ENCODE measurements at places on chromosomes 3 and 15.

GRCh38 chr3:151675858-151676615 is 57.7 kb upstream of the AADACL2 start:
- no peak for DNase-seq

- DNase-seq = peak; percentile 21
Observed at GRCh38 chr3:169812332-169813235, at the start of the genes LRRC34 and LRRIQ4. Gene LRRC34, minus strand, starts transcription at chr3:169812904. Its CDS starts 356 bp downstream, at chr3:169812548. Gene LRRIQ4, plus strand, starts transcription at chr3:169812870. Its CDS starts 9,052 bp downstream, at chr3:169821922.

GRCh38 chr15:98442901-98443300 is 205.4 kb upstream of the IGF1R start:
- no peak for DNase-seq

DNA sequence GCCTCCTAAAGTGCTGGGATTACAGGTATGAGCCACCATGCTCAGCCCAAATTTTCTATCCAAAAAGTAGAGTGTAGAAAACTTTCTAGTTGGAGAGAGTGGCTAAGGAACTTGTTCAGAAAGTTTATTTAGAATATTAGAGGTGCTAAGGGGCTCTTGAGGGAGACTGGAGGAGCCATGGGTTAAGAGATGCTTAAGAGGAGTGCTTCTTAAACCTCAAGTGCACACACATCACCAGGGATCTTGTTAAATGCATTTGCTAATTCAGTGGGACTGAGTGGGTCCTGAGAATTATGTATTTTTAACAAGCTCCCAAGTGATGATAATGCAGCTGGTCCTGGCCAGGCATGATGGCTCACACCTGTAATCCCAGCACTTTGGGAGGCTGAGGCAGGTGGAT is 29.7 kb upstream of the SLMAP start:
- DNase-seq = no peak

GRCh38 chr3:123783050-123783689 is 101.0 kb downstream of the MYLK start:
- no peak for DNase-seq

GRCh38 chr3:106030627-106030963 is 161.8 kb upstream of the CBLB start:
- no peak for DNase-seq

DNA sequence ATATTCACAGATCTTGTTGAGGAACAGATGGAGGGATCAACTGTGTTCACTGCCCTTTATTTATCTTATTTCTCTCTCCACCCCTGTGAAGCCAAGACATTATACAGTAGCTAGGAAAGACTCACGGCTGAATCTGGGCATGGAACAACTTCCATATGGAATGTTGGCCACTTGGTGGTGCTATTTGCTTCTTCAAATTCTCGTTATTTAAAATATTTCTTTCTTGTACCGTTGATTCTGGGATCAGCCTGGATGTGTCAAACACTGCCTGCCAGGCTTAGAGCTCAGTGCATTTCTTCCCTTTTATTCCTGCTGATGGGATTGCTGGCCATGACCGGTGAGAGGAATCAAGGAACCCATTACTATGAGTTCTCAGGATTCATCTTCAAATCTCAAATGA is 17.5 kb upstream of the GASK1A start:
- no peak for DNase-seq

DNA sequence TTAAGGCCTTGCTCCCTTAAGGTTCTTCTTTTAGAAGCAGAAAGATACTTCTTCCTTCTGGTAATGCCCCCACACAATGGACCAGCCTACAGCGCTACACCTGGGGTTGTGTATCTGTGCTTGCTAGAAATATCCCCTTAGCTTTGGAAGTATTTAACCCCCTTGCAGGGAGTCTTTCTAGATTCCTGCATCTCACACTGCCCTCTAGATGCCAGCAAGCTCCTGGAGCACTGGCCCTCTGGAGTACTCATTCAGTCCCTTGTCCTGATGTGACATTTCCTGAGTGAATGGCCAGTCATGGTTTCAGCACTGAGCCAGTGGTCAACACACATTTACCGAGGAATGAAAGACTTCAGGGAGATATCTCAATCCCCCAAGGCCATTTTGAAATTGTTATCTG is 30.4 kb upstream of the RBP2 start:
- no peak for DNase-seq

DNA sequence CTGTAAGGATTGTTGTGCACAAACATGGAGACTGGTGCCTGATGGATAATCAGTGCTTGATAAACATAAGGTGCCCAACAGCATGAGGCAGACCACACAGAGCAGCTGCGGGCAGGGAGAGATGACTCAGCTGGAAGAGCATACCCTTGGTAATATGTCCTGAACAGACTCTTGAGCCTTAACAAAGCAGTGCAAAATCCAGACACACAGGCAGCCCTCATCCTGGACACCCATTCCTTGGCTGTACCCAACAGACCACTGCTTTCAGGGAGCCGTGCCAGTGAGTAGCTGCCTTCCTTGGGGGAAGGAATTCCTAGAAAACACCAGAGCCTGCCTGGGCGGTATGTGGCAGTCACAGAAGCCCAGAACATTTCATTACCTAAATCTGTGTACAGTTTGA is 156.2 kb downstream of the CLSTN2 start:
- DNase-seq = no peak

GRCh38 chr3:69944931-69945493 is 54.5 kb upstream of the SAMMSON start:
- DNase-seq = no peak

GRCh38 chr3:150942221-150942620 is 30.3 kb downstream of the CLRN1 start:
- no peak for DNase-seq

DNA sequence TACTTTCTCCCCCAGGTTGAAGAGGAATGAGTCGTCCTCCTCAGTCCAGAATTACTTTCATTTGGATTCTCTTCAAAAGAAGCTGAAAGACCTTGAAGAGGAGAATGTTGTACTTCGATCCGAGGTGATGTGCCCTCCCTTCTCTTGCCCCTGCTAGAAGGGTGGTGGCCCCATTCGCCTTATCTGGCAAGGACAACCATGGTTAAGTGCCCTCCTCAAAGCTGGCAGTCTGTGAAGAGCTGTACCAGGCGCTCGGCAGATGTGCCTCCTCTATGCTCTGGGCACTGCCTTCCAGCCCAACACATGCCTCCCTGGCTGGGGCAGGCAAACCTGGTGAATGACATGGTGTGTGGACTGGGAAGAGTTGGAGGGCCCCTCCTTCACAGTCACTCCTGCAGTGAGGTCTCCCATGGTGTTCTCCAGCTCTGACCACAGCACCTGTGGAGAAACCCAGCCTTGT is 77.0 kb downstream of the CCK start:
- no peak for DNase-seq

DNA sequence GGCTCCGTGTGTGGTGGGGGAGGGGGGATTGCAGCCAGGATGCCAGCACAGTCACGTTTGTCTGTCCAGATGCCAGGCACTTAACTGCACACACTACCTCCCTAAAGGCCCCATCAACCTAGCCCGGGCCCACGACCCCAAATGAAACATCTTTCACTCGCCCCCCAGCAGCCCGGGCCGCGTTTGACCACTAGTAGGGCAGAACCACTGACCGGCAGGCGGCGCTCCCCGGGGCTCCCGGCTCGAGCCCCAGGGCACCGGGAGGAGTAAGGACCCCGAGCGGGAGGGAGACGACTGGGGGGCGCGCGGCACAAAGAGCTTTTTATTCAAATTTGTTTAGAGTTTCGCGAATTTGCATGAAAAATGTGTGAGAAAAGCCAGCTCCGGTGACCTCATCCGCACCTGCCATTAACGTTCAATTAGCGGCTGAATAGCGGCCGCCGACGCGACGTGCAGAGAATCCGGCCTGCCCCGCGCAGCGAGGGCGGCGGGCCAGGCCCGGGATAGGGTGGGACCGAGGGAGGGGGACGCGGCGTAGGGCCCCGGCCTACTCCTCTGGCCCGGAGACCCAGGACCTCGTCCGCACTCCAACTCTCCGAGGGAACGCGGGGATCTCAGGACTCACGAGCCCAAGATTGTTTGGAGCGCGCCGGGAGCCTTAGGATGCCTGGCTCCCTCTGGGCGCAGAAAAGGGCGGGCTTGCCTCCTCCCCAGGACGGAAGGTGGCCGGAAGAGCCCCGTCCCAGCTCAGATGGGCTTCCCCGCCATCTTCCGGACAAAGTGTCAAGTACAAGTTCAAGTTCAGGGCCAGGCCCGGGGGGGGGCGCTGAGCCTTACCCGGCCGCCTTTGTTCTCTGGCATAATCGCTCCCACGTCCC is 64.9 kb upstream of the POLG start:
- no peak for DNase-seq

- DNase-seq = no peak
Observed at GRCh38 chr3:11976976-11977375, 27.2 kb upstream of the SYN2 start.

DNA sequence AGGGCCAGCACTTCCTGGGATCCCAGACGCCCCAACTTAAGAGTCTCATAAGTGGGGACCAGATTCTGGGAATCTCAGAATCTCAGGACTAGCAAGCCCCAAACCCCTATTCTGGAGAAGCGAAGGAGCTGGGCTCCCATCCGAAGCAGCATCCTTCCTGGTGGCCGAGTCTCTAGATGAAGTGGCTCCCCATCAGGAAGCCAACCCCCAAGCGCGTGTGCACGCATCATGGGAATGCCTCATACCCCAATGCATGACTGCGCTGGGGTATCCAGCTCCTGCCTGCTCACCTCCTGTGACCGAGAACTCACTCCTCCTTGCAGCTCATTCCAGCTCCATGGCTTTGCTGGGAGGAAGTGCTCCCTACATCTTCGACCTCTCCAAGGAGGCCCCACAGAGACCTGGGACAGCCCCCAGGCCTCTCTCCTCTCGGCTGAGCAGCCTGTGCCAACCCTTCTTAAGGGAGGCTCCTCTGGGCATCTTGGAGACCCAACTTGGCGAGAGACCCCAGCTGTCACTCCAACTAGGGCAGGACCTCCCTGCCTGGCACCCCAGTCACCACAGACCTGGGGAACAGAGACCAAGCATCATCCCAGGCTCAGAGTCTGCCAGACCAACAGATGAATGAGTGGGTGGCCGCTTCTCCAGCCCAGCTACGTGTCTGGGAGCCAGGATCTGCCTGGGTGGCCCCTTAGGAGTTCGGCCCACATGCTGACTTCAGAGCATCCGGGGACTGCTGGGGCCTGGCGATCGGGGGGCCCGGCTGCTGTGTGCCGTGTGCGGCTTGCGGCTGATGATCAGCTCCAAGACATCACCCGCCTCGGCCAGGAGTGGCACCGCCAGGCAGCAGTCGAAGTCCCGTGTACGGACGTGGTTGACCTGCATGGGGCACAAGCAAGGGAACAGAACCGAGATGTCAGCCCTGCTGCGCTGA is 46.9 kb downstream of the GRIP2 start:
- DNase-seq = no peak

- DNase-seq = no peak
Observed at GRCh38 chr3:65466300-65466988, 572.3 kb downstream of the MAGI1 start.

DNA sequence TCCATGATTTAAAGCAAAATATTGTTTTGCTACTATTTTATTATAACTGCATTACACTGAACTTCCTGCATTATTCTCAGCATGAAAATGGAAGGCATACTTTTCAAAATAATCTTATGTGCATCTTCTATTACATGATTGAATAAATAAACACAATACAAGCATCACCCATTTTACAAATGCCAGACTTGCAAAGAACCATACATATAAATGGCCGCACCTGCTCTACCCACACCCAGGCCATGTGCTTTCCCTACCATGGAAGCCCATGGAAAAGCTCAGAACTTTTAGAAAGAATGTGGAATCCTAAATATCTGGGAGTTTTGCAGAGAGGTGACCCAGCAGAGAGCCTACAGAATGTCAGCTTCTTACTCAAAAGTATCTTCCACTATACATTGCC is 127.2 kb downstream of the SHOX2 start:
- no peak for DNase-seq

DNA sequence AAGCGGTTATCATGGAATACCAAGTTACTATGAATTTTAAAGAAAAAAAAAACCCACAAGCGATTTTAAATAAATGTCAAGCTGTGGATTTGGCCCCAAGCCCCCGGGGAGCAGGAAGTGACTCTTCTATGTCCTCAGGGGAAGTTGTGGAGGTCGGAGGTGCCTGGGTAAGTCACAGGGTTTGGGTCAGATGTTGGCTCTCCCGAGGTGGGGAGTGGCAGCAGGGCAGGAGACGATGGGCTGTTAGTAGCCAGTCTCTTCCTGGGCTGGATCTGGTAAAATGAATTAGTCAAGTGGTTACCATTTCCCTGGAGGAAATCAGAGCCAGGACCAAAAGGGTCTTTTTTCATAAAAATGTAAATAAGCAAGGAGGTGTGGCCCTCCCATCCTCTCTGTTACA is 316.7 kb downstream of the TLE3 start:
- no peak for DNase-seq

DNA sequence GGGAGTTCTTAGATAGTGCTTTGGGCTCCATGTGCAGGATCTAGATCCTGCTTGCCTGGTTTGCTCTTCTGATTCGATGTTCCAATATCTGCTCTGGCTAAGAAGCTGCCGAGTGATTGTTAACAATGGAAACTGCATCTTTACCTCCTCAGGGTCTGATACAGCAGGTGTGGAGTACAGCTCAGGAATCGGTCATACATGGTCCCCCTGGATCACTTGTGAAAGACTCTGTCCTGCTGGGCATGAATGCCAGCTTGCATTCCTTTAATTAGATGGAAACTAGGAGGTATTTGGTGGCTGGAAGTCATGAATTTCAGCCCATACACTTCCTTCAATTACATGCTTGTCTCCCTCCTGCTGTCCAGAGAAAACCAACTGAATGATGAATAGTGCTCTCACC is 95.3 kb downstream of the CHRNA7 start:
- no peak for DNase-seq

DNA sequence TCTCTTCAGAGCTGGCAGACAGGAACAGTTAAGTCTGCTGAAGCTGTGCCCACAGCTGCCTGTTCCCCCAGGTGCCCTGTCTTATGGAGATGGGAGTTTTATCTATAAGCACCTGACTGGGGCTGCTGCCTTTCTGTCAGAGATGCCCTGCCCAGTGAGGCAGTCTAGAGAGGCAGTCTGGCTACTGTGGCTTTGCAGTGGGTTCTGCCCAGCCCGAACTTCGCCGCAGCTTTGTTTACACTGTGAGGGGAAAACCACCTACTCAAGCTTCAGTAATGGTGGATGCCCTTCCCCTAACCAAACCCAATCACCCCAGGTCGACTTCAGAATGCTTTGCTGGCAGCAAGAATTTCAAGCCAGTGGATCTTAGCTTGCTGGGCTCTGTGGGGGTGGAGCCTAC is 91.2 kb downstream of the SLC25A26 start:
- DNase-seq = no peak

- DNase-seq = no peak
Observed at GRCh38 chr3:57151021-57151449, 14.1 kb downstream of the IL17RD start.

- no peak for DNase-seq
Observed at GRCh38 chr3:190105876-190106275, 14.8 kb downstream of the P3H2 start.

DNA sequence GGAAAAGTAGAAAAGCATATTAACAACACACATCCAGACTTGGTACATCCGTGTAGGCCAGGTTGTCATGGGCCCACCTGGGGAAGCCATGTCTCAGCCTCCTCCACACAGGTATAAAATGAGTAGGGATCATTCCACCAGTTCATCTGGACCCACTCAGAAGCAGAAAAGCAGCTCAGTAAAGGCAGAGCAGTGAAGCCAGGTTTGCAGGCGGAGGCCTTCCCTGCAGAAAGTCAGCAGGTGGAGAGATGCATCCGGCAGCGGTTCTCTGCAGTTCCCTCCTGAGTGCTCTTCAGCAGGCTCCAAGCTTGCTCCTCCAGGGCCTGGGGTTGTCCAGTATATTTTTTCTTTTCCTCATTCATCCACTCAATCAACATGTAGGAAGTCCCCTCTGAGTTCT is 22.1 kb downstream of the LOXL1 start:
- DNase-seq = no peak

Measured in stimulated activated CD8-positive, alpha-beta memory T cell treated with anti-CD3 and anti-CD28 coated beads, Interleukin-2, amount 100 ng/mL, for 1 hour (primary cell).